ENCODE measurements at places on chromosomes 7 and 10.
A peak's percentile ranks its signal among the peaks of the same experiment; 100 is the strongest.

- no peak for DNase-seq
These were observed 1.4 kb downstream of the PTPRE start for GRCh38 chr10:127908106-127908958.

DNA sequence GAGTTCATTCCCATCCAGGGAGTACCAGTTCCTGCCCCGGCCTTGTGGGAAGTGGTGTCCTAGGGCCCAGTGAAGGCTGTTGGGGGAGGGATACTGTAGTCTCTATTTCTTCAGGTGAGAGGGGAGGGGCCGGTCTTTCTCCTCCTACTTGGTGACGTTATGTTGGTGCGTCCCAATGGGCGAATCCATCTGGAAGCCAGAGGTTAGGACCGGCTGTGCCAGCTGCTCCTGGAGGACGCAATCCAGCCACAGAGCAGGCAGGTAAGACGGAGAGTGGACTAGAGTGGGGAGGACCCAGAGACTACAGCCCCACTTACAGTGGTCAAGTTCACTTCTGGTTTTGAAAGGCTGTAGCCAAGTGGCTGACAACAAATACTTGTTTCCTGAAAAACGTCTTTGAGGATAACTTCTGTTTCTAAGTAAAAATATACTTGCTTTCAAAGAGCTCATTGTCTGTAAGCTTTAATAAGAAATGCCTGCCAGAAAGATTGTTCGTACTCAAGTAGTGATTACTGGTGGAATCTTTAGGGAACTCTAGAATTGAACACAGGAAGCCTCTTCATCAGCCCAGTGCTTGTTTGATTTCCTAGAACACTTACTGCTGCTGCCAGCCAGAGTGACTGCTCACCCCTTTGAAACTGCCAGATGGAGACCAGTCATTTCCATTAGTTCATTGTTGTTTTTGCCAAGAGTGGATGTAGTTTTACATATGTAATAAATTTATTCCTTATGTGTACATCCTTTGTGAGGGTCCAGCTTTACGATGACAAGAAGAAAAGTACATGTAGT, 25.4 kb downstream of the RBM33 start:
- no peak for DNase-seq

GRCh38 chr7:84583331-84583730, 388.7 kb upstream of the SEMA3A start:
- no peak for DNase-seq

GRCh38 chr10:129140921-129141885, 325.8 kb upstream of the MGMT start:
- no peak for DNase-seq

GRCh38 chr10:113882240-113882639, 27.8 kb downstream of the NHLRC2 start:
- DNase-seq: no peak

- peak; percentile 9 for DNase-seq
These were observed 92.0 kb upstream of the CDC14C start for GRCh38 chr7:48832303-48832845.

DNA sequence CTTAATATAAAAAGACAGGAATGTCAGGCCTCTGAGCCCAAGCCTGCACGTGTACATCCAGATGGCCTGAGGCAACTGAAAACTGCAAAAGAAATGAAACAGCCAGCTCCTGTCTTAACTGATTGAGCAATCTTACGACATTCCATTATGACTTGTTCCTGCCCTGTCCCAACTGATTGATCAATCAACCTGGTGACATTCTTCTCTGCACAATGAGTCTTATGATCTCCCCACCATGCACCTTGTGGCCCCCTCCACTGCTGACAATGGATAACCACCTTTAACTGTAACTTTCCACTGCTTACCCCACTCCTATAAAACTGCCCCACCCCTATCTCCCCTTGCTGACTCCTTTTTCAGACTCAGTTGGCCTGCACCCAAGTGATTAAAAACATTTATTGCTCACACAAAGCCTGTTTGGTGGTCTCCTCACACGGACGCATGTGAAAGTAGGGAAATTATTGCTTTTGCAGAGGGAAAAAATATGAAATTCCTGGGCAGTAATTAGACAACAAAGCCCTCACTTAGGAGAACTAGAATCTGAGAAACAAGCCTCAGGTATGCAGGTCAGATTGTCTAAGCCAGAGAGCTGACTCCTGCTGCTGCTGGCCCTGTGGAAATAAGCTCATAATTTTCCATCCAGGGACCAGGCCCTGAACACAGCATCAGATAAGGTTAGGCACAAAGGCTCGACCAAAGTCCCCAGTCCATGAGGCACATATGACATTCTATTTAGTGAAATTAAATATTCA, 5.3 kb downstream of the CYP3A7 start:
- no peak for DNase-seq

GRCh38 chr10:131875501-131875900, 25.3 kb upstream of the PPP2R2D start:
- DNase-seq: peak; percentile 69

DNA sequence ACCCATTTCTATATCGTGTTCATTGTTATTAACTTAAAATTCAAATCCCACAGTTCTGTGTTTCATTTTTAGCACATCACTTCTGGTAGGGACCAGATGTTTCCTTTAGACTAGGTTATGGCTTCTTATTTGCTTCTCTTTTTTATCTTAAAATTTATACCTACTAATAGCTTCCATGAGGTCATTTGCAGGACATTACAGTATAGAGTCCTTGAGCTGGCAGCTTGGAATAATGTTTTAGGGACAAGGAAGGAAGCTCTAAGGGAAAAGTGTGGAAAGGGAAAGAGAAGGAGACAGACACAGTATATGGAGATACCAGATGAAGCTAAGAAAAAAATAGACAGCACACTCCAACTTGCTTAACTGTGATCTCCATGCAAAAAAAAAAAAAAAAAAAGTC, 48.8 kb upstream of the CD36 start:
- DNase-seq: no peak

- no peak for DNase-seq
These were observed at the start of gene DNAJC12 for GRCh38 chr10:67837541-67838314. TSS of gene DNAJC12 (minus strand) at chr10:67838188. CDS start at chr10:67838011, 177 bp downstream.

- DNase-seq: no peak
These were observed 97.5 kb upstream of the OIT3 start for GRCh38 chr10:72796042-72796441.

- DNase-seq: no peak
These were observed 99.5 kb downstream of the SFMBT2 start for GRCh38 chr10:7311218-7311849.

DNA sequence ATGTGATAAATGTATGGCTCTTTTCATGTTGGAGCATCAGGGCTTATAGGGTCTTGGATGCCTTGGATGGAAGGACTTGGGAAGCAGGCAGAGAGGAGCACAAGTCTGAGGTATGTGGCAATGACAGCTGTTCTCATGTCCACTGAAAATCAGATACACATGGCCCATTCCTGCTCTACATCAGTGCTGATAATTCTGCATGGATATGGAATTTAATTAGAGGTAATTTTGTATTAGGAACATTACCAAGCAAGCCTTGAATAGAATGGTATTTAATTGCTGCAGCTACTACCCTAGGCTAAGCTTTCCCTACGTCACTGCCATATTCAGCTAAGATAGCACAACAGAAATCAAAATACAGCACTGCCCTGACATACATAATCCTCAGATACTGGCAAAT, 299.6 kb downstream of the LHFPL3 start:
- DNase-seq: no peak

GRCh38 chr10:118057361-118057760, 10.6 kb upstream of the RAB11FIP2 start:
- no peak for DNase-seq

DNA sequence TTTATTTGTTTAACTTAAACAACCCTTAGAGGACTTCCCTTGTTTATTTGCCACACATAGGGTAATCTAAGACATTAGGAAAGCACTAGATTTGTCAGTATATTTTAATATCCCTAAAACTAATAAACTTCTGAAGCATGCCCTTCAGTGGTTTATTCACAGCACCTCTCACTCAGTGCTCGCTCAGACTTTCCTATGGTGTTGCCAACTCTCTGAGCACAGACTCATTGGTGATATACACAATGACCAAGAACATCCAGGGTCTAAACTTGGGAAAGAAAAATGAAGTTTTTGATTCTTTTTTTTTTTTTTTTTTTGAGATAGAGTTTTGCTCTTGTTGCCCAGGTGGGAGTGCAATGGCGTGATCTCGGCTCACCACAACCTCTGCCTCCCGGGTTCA, 82.2 kb downstream of the RAB11FIP2 start:
- DNase-seq: no peak

DNA sequence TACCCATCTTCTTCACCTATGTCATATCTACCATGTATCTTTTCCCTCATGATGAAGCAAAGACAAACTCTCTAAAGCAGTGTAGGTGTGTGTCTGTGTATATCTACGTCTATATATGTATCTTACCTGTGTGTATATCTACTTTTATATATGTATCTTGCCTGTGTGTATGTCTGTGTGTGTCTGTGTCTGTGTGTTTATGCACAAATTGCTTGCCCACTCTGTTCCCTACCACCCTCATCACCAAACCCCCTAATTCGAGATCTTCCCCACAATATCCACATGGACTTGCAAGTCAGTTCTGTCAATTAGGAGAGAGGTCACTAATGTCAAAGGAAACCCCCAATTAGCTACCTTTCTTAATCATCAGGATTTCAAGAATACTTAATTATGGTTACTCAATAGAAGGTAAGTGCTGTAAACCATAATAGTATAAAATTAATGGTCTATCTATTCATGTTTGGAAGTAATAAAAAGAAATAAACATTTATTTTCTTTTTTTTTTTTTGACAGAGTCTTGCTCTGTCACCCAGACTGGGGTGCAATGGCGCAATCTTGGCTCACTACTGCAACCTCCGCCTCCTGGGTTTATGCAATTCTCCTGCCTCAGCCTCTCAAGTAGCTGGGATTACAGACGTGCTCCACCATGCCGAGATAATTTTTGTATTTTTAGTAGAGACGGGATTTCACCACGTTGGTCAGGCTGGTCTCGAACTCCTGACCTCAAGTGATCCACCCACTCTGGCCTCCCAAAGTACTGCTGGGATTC, 43.6 kb downstream of the ANKRD61 start:
- peak; percentile 8 for DNase-seq

- DNase-seq: no peak
These were observed 38.1 kb upstream of the GPR141 start for GRCh38 chr7:37645282-37646050.

GRCh38 chr10:47388879-47389278, 4.8 kb upstream of the ZNF488 start:
- DNase-seq: no peak

DNA sequence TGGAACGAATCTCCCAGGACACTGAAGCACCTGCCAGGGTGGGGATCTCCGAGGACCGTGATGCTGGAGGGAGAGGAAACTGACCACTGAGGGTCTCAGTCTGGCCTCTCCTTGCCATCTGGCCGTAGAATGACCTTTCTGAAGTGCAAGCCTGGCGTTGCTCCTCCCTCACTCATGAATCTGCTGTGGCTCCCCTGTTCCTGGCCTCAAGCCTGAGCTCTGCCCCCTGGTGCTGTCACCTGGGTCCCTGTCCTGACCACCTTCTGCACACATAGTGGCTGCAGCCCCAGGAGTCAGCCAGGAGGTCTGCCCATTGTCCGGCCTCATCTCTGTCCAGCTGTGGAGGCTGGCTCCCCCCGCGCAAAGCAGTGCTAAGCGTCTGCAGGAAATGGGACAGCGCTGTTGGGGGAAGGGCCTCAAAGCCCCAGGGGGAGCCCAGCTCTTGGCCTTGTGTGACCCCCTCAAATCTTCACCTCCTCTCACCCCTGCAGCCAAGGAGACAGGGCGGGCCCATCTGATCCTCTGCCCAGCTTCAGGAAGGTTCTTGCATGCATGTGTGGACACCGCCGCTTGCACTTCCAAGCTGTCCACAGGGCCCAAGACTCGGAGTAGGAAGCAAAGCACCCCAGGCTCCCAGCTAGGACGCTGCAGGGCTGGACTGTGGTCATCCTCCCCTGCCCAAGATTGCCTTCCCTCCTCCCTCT, 65.7 kb downstream of the MYL10 start:
- no peak for DNase-seq

DNA sequence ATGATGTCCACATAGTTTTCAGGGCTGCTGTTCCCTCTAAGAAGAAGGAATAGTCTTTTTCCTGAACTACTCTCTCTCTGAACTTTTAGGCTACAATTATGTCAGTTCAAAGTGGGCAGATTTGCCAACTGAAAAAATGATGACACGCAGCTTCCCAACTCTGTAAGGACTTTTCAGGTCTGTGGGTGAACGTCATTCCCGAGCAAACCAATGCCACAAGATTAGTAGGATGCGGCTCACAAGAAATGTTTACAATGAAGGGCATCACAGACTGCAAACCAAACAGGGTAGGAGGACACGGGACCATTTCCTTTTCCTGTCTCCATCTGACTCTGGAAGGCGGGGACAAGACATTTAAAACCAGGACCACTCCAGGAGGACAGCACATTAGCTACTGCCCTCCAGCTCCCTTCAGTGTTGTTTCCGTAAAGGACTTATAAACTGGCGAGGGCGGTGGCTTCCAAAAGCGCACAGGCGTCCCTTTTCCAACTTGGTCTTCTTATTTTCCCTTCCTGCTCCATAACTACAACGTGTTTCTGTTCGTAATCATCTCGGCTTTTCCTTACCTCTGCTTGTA, 539 bp upstream of the MKLN1 start:
- DNase-seq: peak; percentile 40

DNA sequence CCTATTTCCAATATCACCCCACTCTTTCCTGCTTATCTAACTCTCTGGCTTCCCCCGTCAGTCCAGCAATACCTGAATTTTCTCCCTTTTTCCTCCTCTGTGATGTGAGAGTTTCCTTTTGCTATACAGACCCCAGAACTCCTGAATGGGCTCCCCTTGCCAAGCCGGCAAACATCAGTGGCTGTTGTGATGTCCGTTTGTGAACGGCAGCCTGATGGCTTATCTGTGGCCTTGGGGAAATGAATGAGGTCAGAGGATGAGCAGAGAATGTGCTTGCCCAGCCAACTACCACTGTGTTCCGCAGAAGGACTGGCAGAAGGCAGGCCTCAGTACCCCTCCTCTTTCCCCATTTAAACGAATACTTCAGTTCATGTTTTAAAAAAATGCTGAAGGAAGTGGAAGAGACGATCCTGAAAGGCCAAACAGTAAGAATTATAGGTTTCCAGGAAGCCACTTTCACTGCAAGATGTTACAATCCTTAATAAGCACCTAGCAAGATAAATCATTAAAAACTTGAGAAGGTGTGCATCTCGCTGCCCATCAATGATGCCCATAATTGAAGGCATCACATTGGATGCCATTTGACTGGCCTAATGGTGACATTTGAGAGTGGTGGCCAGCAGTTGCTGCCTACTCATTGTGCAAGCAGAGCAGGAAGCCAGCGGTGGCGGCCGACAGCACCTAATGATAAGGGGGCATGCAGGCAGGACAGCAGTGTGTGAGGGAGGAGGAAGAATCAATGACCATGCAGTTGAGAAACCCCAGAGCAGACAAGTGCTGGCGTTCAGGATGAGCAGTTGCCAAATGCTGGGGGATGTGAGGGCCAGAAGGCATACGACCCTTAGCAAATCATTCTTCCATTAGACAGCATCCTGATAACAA, 31.5 kb downstream of the SLC18A2 start:
- no peak for DNase-seq
